T1000 (cell line): ENCODE measurements at places on chromosomes 5 and 9.

GRCh38 chr5:150582241-150583109, 58.0 kb upstream of the SYNPO start:
- no peak for DNase-seq

DNA sequence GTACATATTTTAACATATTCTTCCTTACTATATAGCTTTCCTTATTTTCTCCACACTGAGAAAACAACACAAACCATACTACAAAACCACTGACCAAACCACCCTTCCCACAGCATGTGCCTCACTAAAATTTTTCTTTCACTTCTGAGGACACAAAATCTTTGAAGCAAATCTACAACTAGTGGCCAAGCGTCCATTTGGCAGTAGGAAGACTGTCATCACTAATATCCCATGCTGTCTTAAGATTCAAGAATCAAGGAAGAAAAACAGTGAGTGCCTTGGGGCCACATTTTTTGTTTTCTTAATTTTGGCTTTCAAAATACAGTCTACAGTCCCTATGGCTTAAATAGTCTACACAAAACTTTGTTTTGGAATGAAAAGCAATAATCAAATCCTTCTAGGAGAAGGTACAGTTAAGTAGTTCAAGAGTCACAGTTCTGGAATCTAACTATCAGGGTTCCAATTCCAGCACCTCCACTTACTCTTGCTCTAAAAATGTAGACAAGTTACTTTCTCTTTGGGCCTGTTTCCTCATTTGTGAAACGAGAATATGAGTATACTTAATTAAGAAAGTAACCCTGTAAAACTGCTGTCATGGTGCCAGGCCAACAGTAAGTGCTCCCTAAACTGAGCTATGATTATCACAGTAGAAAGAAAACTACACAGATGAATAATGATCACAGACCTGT, 227.9 kb downstream of the BNC2 start:
- no peak for DNase-seq

DNA sequence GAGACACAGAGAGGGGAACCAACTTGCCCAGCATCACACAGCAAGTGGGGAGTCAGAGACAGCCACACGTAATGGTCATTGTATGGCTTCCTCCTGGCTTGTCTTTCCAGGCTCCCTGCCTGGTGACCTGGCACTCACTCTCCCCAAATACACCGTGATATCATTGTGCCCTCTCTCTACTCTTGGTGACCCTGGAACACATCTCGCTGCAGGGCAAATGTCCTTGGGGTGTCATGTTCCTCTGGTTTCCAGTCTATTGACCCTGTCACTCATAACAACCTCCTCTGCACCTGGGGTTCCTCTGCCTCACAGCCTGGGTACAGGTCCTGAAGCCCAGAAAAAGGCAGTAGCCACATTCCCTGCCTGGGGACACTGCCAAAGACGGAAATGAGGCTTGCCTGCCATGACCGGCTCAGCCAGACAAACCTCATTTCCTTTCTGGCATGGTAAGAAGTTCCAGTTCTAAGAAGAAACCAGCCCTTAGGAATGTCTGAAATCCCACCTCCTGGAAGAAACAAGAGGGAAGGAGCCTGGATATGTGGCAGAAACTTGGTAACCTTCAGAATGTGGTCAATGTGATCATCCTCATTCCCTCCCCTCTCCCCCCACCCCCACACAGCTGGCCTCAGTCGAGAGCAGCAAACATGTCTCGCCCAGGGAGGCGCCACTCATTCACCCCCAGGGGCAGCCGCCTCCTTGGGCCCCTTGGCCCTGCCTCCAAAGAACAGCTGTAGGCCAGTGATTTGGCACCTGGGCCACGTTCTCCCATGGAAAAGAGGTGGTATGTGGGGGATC, 30.6 kb upstream of the SMU1 start:
- DNase-seq, result no peak

GRCh38 chr5:14105718-14106410, 37.3 kb upstream of the TRIO start:
- DNase-seq, result peak; percentile 54

DNA sequence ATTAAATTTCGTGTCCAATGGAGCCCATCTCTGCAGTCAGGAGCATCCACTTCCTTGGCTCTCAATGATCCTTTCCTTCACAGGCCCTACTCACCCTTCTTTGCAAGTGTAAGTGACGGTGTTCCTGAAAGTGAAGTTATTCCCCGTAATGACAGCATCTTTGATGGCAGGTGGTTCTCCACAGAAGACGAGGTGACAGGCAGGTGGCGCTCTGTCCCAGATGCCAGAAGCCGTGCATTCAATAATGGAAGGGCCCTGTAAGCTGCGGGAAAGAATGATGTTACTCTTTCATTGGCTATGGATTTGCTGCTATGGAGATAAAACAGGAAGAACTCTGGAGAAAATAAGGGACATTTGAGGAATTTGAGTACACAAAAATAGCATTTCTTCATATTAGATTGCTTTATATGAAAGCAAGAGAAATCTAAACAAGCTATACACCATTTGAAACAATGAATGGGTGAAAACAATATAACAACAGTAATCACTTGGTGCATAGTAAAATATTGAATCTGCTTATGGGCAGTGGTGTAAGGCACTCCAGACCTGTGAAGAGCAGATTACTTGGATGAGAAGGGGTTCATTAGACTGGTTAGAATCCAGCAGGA, 89.9 kb upstream of the TXNDC8 start:
- DNase-seq, result no peak

- peak; percentile 20 for DNase-seq
Measured at GRCh38 chr5:91469517-91470165, 86.5 kb upstream of the ARRDC3 start.

DNA sequence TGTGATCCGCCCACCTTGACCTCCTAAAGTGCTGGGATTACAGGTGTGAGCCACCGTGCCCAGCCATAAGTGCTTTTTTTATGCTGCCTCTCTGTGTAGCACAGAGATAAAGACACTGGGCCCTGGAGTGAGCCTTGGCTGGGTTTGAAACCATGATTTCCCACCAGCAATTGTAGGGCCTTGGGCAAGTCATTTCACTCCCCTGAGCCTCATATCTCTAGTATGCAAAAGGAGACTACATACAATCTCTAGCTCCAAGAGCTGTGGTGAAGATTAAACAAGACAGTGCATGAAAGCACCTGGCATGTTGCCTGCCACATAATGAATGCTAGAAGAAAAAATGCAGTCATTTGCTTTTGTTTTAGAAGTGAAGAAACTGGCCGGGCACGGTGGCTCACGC, 3.9 kb downstream of the FABP6 start:
- no peak for DNase-seq

DNA sequence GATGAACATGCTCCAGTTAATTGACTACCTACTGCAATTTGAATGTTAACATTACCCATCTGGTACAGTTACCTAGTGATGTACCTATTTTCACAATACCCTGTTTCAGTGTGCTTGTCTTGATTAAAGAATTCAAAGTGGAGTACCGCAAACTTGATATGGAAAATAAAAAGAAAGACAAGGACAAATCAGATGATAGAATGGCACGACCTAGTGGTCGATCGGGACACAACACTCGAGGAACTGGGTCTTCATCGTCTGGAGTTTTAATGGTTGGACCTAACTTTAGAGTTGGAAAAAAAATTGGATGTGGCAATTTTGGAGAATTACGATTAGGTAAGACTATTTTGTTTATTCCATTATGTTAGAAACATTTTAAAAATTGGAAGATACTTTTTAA, 33.5 kb downstream of the CSNK1G3 start:
- no peak for DNase-seq

DNA sequence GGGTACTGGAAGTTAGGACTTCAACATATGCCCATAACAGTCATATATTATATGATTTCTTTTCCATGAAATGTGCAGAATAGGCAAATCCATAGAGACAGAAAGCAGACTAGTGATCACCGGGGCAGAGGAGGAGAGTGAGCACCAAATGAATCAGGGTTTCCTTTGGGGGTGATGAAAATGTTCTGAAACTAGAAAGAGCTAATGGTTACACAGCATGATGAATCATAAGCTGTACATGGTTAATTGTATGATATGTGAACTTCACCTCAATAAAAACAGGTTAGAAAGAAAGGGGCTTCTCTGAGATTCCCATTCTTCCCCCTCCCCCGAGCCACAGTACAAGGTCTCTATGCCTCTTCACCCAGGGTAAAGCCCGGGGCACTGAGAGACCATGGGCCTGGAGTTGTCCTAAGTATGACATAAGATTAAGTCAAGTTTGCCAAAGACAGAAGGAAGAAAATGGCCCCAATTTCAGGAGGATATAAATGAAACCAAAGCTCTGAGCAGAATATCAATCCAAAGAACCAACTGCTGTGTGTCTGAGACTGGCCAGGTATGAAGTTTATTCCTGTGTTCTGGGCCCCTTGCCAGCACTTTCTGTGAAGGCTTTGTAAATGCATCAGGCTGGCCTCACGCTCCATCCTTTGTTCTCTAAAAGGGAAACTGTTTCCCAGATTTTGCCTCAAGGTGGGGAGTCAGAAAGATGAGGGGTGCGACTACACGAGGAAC, 243.8 kb downstream of the CDK5RAP2 start:
- DNase-seq, result no peak

DNA sequence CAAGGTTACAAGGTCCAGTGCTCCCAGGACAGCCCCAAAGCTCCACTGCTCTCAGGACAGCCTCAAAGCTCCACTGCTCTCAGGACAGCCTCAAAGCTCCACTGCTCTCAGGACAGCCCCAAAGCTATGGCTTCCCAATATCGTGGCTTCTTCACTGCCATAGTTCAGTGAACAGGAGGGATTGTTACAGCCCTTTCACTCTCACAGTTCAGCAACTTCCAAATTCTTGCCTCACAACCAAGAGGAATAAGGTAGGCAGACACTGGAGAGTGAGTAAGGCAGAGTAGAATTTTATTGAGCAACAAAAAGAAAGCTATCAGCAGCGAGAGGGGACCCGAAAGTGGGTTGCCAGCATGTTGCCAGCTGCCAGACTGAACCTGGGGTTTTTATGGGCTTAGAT, 277.6 kb downstream of the CDH10 start:
- no peak for DNase-seq
